ENCODE measurements at places on chromosomes 3 and 15.
A peak's percentile ranks its signal among the peaks of the same experiment; 100 is the strongest.

- no peak for DNase-seq
Measured at GRCh38 chr3:60810881-60811280, 440.4 kb downstream of the FHIT start.

- DNase-seq, result no peak
Measured at GRCh38 chr15:31163769-31164572, 62.4 kb upstream of the TRPM1 start.

DNA sequence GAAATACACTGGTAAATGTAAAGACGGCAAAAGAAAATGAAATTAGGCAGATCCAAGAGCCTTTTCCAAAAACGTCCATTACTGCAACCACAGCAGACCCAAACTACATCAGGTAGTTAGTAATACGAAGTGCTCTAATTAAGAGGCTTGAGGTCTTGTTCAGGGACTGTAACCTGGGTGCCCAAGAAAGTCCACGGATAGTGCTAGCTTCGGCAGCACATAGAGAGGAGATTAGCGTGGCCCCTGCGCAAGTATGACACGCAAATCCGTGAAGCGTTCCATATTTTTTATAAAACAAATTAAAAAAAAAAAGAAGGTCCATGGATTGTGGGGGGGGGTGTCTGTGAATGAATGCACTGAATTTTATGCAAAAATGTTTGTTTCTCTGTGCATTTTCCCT, 1.4 kb downstream of the COPB2 start:
- no peak for DNase-seq

DNA sequence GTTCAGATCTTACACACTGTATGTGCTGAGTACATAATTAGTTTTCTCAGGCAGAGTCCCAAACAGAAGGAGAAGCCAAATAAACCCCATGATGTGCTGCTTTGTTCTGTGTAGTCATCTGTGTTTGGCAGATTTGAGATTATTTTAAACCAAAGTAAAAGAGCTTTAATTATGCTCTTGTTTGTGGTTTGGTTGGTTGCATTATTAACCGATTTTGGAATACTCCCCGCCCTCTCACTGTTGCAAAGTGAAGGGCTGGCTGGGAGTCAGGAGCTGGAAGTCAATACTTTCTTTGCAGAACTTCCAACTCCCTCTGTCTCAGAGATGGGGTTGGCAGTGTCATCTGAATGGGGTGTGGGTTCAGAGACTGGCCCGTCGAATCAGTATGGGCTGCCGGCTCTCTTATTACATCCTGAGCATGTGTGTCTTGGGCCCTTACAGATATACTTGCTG, 34.4 kb downstream of the SLCO3A1 start:
- no peak for DNase-seq

GRCh38 chr3:195160257-195160898, 110.6 kb downstream of the XXYLT1 start:
- DNase-seq, result peak; percentile 72
